ENCODE measurements at places on chromosomes 1 and 21.

DNA sequence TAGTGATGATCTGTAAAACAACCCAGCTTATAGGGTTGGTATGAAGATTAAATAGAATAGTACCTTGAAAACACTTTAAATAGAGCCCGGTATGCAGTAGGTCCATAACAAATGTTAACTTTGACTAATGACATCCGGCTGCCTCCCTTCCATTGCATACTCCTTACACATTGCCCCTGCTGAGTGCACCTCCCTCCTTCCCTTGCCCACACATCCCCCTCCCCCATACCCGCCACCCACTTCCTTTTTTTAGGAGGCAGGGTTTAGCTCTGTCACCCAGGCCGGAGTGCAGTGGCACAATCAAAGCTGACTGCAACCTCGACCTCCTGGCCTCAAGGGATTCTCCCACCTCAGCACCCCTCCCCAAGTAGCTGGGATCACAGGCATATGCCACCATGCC, 24.4 kb upstream of the ZC3H12A start:
- no peak overlapping the region for H3K27ac ChIP-seq
- H3K4me3 ChIP-seq, result no peak overlapping the region
- peaks cover under 1% of the 10 kb centered on the region for H3K4me1 ChIP-seq
- peaks cover 4% of the 10 kb centered on the region for H3K27me3 ChIP-seq
- no peaks in the 10 kb centered on the region for H3K36me3 ChIP-seq

GRCh38 chr1:84853741-84854721, 39.0 kb downstream of the LPAR3 start:
- H3K4me3 ChIP-seq, result no peak overlapping the region
- H3K27ac ChIP-seq, result no peak overlapping the region
- no peaks in the 10 kb centered on the region for H3K27me3 ChIP-seq
- H3K4me1 ChIP-seq, result peaks cover 7% of the 10 kb centered on the region
- H3K36me3 ChIP-seq, result no peaks in the 10 kb centered on the region

DNA sequence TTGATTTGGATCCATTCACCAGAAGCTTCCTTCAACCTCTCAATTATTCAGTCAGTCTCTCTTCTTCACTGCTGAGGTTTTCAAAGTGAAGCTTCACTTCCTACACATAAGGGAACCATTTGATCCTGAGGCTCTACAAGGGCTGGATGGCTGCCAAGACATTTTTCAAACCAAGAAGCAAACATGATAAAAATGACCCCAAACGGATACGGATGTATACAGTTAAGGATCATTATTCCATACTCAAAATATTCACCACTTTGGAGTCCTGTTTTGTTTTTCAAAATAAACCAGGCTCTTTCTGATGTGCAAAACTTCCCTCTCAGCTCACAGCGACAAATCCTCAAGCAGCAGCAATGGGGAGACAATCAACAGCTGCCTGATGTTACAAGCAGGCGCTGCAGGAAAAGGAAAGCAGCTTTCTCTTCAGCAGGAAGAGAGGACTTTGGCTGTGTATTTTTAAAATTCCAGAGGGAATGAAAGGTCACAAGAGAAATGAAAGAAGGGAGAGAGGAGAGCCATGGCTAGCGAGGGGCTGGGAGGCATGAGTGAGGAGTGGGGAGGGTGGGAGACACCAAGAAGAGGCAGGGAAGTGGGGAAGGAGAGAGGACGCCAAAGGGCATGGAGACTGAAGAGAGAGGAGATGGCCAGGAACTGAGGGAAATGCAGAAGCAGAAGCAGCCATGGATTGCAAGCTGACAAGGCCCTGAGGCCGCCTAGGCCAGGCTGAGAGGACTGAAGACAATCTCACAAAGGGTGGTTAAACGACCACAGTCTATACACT, 145.4 kb downstream of the SLC45A1 start:
- peak overlapping the region; percentile 30 for H3K27ac ChIP-seq
- peak; percentile 61 for DNase-seq
- no peaks in the 10 kb centered on the region for H3K27me3 ChIP-seq

DNA sequence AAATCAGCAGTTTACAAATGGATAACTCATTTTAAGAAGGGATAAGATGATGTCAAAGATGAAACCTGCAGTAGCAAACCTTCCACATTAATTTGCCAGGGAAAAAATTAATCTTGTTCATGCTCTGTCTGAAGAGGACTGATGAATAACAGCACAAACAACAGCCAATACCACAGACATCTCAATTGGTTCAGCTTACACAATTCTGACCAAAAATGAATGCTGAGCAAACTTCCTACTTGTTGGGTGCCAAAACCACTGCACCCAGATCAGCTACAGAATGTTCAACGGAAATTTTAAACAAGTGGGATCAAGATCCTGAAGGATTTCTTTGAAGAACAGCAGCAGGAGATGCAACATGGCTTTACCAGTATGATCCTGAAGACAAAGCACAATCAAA, 98.3 kb downstream of the COQ8A start:
- no peaks in the 10 kb centered on the region for H3K4me1 ChIP-seq
- H3K4me3 ChIP-seq, result no peak overlapping the region

All from body of pancreas (tissue), 4 donors.